B cell (primary cell): ENCODE measurements at places on chromosomes 12 and 14. TPM values are rescaled to one million over a fixed set of nuclear protein-coding genes. Genes with fewer than 3 reads are reported as not detected.

DENND5B gene
- 55.3 and 60.4 TPM in 2 replicates for total RNA-seq

- no peak overlapping the region for H3K4me3 ChIP-seq
- H3K27ac ChIP-seq: no peak overlapping the region
- DNase-seq: no peak
These were observed 4.2 kb upstream of the VSX2 start for GRCh38 chr14:74235017-74235416.

KRT73 gene
- total RNA-seq: not detected in 2 replicates

CREBL2 gene
- 20.2 and 22.1 TPM in 2 replicates for total RNA-seq

TAS2R46 gene
- total RNA-seq: 2.1 and 2.6 TPM in 2 replicates

GRCh38 chr12:76713986-76714385, 49.9 kb upstream of the ZDHHC17 start:
- H3K4me3 ChIP-seq: no peak overlapping the region
- no peaks in the 10 kb centered on the region for H3K4me1 ChIP-seq
- DNase-seq: no peak
- H3K36me3 ChIP-seq: no peaks in the 10 kb centered on the region

PRB2 gene
- total RNA-seq: not detected in 2 replicates

CCND2 gene
- 20.6 and 23.0 TPM in 2 replicates for total RNA-seq

TCL1A gene
- total RNA-seq: 272 and 275 TPM in 2 replicates

- no peak for DNase-seq
- no peak overlapping the region for H3K4me3 ChIP-seq
- H3K4me1 ChIP-seq: no peaks in the 10 kb centered on the region
- H3K36me3 ChIP-seq: no peaks in the 10 kb centered on the region
- no peaks in the 10 kb centered on the region for H3K27me3 ChIP-seq
- H3K27ac ChIP-seq: no peak overlapping the region
These were observed 219.3 kb downstream of the TRHDE start for GRCh38 chr12:72491426-72491825.

DNA sequence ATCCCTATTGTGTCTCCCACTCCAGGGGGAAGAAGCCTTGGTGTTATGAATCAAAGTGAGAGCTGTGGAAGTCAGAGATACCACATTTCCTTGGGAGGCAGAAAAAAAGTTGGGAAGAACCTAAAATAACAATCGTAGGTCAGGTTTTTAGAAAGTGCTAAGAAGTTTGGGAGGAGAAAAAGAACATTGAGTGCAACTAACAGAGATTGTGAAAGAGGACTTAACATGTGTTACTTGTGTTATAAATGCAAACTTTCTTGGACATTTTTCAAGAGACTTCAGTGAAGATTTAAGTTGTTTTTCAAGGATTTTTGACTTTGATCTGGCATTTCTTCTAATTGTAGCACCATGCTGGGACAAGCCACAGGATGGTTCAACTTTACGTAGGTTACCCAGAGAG, 7.8 kb upstream of the ERP27 start:
- peak overlapping the region; percentile 94 for H3K27ac ChIP-seq
- no peak for DNase-seq
- no peaks in the 10 kb centered on the region for H3K27me3 ChIP-seq
- peaks cover 45% of the 10 kb centered on the region for H3K4me1 ChIP-seq

DNA sequence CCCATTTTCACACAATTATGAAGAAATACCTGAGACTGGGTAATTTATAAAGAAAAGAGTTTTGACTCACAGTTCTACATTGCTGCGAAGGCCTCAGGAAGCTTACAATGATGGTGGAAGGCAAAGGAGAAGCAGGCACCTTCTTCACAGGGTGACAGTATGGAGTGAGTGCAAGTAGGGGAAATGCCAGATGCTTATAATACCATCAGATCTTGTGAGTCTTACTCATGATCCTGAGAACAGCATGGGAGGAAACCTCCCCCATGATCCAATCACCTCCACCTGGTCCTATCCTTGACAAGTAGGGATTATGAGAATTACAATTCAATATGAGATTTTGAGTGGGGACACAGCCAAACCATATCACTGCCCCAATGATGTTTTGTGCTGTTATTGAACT, 189.3 kb upstream of the CRY1 start:
- no peak for DNase-seq
- H3K4me1 ChIP-seq: no peaks in the 10 kb centered on the region
- no peaks in the 10 kb centered on the region for H3K36me3 ChIP-seq
- no peak overlapping the region for H3K4me3 ChIP-seq
- peaks cover 2% of the 10 kb centered on the region for H3K27me3 ChIP-seq
- no peak overlapping the region for H3K27ac ChIP-seq

DNA sequence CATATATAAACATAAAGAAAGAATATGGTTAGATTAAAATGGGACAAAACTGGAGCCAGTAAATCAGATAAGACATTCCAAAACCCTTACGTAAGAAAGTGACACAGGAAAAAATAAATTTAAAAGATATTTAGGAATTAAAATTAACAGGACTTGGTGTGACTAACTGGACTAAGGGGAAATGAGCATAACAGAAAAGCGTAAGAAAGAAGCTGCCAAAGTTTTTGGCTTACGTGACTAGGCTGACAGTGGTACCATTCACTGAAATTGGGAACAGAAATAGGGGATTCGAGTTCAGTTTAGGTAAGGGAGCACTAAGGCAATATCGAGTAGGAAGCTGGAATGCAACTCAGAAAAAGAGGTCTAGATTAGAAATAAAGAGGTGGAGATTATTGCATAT, 7.8 kb downstream of the CDK17 start:
- no peak overlapping the region for H3K4me3 ChIP-seq
- H3K4me1 ChIP-seq: peaks cover 18% of the 10 kb centered on the region
- H3K27ac ChIP-seq: no peak overlapping the region
- no peak for DNase-seq
- H3K27me3 ChIP-seq: no peaks in the 10 kb centered on the region

GRCh38 chr12:14393751-14394150, 28.3 kb downstream of the ATF7IP start:
- H3K27ac ChIP-seq: peak overlapping the region; percentile 22
- no peak for DNase-seq

APOF gene
- not detected in 2 replicates for total RNA-seq

DNA sequence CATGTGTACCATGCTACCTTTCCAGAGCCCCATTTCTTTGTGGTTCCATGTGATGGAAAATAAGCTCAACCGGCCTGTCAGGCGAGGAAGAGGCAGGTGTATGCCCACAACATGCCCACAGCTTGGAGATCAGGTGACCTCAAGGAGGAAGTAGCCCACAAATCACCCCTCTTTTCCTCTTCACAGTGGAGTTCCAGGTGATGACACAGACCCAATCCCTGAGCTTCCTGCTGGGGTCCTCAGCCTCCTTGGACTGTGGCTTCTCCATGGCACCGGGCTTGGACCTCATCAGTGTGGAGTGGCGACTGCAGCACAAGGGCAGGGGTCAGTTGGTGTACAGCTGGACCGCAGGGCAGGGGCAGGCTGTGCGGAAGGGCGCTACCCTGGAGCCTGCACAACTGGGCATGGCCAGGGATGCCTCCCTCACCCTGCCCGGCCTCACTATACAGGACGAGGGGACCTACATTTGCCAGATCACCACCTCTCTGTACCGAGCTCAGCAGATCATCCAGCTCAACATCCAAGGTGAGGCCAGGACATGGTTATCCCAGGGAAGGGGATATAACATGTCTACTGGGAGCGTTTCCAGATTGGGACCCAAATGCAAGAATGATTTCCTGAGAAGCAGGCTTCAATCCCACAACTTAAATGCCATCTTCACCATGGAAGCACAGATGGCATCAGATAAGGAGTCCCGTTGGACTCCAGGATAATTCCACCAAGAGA, 5.5 kb downstream of the TAPBPL start:
- DNase-seq: no peak
- no peaks in the 10 kb centered on the region for H3K27me3 ChIP-seq
- peaks cover 54% of the 10 kb centered on the region for H3K4me1 ChIP-seq
- peaks cover 72% of the 10 kb centered on the region for H3K36me3 ChIP-seq

ZFYVE21 gene
- total RNA-seq: 18.6 and 24.3 TPM in 2 replicates

DNA sequence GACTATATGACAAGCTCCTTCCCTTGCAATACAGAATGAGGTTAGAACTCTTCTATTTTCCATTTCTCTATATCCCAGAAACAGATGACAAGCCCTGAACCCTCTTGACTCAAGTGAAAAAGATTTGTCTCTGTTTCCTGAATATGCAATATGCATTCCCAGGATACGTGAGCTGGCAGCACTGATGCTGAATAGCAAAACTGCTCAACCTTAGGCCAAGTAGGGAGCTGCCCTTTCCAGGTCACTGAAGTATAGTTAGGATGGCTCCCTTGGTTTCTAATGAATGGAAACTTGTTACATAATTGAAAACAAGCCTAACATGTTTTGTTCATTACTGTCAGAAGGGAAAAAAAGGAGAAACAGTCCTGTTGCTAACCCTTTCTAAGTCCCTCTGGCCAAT, 47.9 kb upstream of the PLEKHG7 start:
- H3K4me3 ChIP-seq: no peak overlapping the region
- no peaks in the 10 kb centered on the region for H3K4me1 ChIP-seq
- no peak overlapping the region for H3K27ac ChIP-seq
- no peaks in the 10 kb centered on the region for H3K36me3 ChIP-seq

KRT5 gene
- not detected in 2 replicates for total RNA-seq

LRTM2 gene
- total RNA-seq: not detected in 2 replicates

DNA sequence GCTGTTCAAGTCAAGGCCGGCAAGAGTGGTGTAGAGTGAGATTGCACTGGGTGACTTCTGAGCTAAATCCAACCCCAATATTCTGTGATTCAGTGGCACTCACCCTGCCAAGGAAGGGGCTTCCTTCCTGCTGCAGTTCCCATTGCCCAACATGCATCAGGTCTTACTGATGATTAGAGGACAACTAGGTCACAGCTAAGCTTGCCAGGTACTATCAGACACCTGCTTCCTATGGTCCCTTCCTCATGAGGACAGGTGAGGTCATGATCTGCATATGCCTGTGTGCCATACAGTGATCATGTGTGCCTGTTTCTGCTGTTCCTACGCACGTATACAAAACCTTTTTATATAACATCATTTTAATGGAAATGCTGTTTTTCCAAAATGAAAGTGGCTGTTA, 1.7 kb upstream of the CTDSP2 start:
- no peak overlapping the region for H3K4me3 ChIP-seq

GRCh38 chr14:94342334-94342934, 19.3 kb upstream of the SERPINA6 start:
- H3K27me3 ChIP-seq: no peaks in the 10 kb centered on the region
- no peak for DNase-seq
- no peaks in the 10 kb centered on the region for H3K36me3 ChIP-seq
- no peak overlapping the region for H3K27ac ChIP-seq

DNA sequence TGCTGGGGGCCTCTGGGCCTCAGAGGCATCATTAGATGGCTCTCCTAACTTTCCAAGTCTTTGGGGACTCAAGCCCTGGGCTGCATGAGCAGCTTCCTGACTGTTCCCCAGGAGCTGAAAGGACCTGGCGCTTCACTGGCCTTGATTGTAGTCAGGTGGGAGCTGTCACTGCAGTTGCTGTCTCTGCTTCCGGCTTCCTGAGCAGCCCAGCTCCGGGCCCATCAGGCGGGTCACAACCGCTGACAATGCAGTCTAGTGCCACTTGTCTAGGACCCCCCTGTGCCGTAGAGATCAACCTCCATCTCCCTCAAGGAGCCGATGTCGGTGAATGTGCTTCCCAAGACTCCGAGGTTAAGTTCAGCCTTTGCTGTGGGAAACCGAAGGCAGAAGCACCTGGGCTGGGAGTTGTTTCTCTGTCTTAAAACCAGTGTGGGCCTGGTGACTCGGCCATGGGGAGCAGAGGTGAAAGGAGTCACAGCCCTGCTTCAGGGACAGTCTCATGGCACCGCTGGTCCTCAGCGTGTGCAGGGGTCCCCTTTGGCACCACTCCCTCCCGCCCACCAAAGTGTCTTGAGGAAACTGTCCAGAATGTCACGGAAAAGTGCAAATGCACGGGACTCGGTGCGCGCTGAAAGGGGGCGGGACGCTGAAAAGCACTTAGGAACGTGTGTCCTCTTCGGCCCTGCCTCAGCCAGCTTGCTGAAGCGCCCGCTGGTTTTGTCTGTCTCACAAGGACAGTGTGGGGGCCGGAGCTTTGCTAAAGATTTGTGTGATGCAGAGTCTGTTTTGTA, 44.8 kb downstream of the PRIMA1 start:
- H3K27ac ChIP-seq: no peak overlapping the region
- no peaks in the 10 kb centered on the region for H3K27me3 ChIP-seq
- H3K4me1 ChIP-seq: no peaks in the 10 kb centered on the region

GRCh38 chr12:27333403-27334009, 870 bp downstream of the BMAL2 start:
- H3K36me3 ChIP-seq: no peaks in the 10 kb centered on the region
- H3K4me3 ChIP-seq: peak overlapping the region; percentile 45
- peaks cover 13% of the 10 kb centered on the region for H3K4me1 ChIP-seq
- no peak overlapping the region for H3K27ac ChIP-seq
- peaks cover 20% of the 10 kb centered on the region for H3K27me3 ChIP-seq

DNA sequence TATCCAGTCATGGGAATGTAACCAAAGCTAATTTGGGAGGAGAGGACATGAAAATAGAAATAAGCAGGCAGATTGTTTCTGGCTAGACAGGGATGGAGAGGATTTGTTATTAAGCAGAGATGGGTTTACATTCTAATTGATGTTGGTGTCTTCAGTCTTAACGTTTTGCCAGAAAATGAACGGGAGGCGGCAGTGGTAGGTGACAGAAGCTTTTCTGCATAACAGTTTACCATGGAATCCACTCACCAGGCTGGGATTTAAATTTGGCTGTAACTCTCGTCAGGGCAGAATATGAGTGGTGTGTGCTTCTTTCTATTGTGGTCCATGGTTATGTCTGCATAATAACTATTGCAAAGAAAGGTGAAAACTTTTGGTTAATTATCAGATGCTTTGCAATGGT, 50.2 kb upstream of the OTX2 start:
- H3K27me3 ChIP-seq: no peaks in the 10 kb centered on the region
- no peaks in the 10 kb centered on the region for H3K4me1 ChIP-seq
- H3K36me3 ChIP-seq: no peaks in the 10 kb centered on the region

MGP gene
- total RNA-seq: 0.81 TPM in 1 of 2 replicates, not detected in the other

DNA sequence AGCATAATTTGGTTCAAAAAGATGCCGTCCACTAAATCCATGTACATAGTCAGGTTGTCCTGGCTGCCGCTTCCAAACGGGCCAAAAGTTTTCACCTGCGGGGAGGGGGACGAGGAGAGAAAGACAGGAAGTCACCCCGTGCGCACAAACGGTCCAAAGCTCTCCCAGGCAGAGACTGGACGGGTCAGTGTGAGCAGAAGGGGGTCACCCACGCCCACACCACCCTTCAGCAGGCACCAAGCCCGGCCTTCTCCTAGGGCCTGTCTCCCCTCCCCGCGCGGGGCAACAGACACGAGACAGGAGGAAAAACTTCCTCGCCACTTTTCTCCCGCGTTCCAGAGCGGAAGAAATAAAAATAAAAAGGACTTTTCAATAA, 888 bp downstream of the CCDC88C start:
- DNase-seq: no peak
- H3K36me3 ChIP-seq: peaks cover 27% of the 10 kb centered on the region
- peak overlapping the region; percentile 92 for H3K4me3 ChIP-seq
- no peaks in the 10 kb centered on the region for H3K27me3 ChIP-seq

ZC3H10 gene
- 21.7 and 25.5 TPM in 2 replicates for total RNA-seq

LIN7A gene
- not detected in 2 replicates for total RNA-seq

SMOC1 gene
- 0.84 TPM in 1 of 2 replicates, not detected in the other for total RNA-seq

NAV3 gene
- not detected in 2 replicates for total RNA-seq

- H3K36me3 ChIP-seq: no peaks in the 10 kb centered on the region
- no peak overlapping the region for H3K4me3 ChIP-seq
- no peaks in the 10 kb centered on the region for H3K27me3 ChIP-seq
These were observed 5.0 kb upstream of the E2F7 start for GRCh38 chr12:77070382-77070781.
